ENCODE measurements at places on chromosomes 7 and 10.

DNA sequence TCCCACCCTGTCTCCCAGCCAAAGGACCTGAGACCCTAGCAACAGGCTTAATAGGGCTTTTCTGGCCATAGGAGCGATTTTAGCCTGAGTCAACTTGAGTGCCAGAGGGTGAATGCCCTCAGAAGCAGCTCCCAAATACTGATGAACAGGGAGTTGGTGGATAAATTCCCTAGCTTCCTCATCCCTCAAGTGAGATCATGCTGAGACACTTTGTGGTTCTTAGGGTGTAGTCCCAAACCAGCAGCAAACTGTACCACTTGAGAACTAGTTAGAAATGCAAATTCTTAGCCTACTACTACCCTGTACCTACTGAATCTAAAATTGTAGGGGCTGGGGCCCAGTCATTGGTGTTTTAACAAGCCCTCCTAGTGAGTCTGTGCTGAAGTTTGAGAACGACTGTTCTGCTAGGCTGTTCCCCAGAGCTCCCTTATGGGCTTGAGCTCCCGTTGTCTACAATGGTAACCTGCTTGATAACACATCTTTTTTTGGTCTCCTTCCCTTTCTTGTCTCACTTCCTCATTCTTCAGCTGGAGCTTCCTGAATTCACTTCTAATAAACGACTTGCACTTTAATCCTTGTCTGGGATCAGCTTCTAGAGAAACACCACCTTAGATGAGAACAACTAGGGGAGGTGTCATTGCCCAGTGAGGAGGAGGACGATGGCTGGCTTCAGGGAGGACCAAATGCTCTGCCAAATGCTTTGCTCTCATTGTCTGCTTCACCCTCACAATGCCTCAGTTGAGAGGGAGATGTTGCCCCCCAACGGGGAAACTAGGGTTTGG is 18.2 kb upstream of the CDH23 start:
- no peak for DNase-seq

GRCh38 chr7:92354214-92354613 is 93.1 kb upstream of the GATAD1 start:
- no peak for DNase-seq

GRCh38 chr7:116317907-116318306 is 107.6 kb downstream of the TES start:
- DNase-seq, result no peak

DNA sequence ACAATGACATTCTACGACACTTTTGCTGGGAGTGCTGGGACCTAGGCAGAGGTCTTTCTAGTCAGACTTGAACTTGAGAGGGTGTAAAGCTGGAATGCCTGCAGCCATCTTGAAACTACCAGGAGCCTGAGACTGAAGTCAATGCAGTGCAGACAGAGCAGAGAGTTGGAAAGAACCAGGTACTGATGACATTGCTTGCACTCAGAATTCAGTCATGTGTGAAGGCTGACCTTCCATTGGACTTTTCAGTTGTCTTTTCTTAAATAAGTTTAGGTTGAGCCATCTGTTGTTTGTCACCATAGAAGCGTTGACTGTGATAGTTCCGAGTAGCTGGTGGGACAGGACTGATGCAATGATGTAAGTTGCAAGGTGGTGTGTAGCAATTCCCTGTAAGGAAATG is 3.1 kb upstream of the PLPP4 start:
- peak; percentile 63 for DNase-seq

- no peak for DNase-seq
Measured at GRCh38 chr7:128000048-128000447, 31.2 kb downstream of the LRRC4 start.

DNA sequence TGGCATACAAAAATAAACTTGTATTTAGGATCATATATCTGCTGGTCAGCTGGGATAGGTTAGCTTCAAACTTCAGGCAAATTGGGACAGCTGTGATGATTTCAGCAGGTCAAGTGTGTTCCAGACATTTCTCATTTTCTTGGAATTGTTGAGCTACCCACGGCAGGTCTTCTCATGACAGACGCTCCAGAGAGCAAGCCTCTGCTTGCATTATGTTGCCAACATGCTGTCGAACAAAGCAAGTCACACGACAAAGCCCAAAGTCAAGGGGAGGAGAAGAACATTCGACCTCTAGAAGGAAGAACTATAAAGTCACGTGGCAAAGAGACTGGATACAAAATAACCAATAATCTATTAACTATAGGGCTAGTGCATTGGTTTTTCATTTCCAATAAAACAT is 103.5 kb downstream of the RAB18 start:
- DNase-seq, result no peak

- no peak for DNase-seq
Measured at GRCh38 chr10:133523631-133524203, 3.4 kb upstream of the CYP2E1 start.

DNA sequence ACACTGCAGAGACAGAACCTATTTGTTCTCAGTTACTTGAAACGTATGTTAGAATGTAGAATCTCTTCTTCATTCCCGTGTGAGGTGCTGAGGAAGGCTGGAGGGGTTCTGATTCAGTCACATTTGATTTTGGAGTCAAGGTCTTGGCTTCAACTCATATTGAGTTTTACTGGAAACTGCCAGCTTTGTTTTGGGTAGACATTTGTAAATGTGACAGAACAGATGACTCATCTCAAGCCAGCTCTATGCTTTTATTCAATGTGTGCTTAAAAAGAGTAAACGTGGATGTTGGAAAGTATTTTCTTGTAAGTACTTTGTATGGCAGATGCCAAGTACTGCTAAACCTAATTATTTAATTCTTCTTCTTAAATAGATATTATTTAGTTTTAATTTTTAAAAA is 780.8 kb upstream of the C7orf33 start:
- no peak for DNase-seq

- DNase-seq, result peak; percentile 99
Measured at GRCh38 chr10:73965890-73966768, 31.8 kb upstream of the VCL start.

DNA sequence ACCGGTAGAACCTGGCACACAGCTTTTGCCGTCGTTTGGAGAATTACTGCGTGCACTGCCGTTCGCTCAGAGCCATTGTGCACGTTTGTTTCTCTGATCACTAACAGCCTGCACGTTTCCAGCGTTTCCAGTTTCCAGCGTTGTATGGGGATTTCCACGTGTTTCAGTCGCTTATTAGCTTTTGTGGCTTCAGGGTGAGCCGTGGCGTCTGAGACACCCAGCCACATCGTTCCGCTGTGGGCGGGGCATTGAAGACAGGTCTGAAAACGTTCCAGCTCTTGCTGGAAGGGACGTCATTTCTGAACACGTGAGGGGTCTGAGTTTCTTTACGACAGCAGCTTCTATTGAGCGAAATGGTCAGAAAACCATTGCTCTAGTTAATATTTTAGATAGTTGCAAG is 164.8 kb downstream of the DNAJB6 start:
- DNase-seq, result no peak

DNA sequence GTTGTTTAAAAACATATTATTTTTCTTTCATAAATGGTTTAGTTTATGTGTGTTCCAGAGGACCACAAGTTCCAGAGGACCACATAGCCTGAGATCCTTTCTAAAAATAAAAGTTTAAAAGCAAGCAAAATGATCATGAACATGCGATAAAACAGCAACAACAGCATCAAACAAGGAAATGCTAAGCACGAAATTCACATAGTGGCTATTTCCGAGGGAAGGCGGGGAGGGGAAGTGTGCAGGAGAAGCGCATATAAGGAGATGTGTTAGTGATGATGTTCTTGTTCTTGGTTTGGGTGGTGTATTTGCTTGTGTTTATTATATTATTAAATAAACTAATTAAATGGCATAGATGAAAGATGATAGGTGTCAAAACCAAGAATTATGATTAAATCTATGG is 1.2 kb downstream of the TBATA start:
- no peak for DNase-seq

- DNase-seq, result no peak
Measured at GRCh38 chr7:12222889-12223579, 11.9 kb downstream of the TMEM106B start.

- DNase-seq, result peak; percentile 49
Measured at GRCh38 chr7:106504645-106505044, 156.3 kb downstream of the CCDC71L start.

DNA sequence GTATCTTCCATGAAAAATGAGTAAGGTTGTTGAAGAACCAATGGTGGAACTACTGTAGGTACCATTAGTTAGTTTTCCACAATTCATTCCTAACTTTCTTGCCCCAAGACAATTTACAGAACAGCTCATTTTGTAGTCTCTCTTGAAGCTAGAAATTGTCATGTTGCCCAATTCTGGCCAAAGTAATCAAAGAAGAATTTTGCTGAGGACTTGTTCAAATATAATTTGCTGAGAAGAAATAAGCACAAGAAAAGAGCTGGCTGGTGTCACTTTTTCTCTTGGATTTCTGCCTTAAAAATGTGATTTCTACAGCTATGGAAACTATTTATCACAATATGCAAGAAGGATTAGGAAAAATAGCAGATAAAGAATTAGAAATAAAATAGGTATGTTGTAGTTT is 199.2 kb upstream of the SEMA3A start:
- DNase-seq, result no peak

GRCh38 chr10:110527731-110528171 is 30.0 kb downstream of the DUSP5 start:
- peak; percentile 28 for DNase-seq

- no peak for DNase-seq
Measured at GRCh38 chr7:126809188-126809587, 443.6 kb downstream of the GRM8 start.

DNA sequence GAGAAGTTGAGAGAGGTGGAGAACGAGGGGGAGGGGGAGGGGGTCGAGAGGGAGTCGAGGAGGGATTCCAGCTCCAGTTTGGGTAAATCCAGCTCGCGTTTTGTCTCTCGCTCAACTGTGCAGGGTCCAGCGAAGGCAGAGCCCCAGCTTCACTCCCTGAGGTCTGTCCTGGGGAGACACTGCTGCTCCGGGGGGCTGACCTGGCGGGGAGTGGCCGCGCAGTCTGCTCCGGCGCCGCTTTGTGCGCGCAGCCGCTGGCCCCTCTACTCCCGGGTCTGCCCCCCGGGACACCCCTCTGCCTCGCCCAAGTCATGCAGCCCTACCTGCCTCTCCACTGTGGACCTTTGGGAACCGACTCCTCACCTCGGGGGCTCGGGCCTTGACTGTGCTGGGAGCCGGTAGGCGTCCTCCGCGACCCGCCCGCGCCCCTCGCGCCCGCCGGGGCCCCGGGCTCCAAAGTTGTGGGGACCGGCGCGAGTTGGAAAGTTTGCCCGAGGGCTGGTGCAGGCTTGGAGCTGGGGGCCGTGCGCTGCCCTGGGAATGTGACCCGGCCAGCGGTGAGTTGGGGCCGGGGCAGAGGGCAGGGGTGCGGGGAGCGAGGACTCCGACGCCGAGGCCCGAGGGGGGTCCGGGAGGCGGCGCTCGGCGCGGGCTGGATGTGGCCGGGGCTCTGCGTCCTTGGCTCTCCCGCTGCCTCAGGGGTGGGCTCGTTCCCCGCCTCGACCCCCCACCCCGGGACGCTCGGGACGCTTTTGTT is at the start of gene TET1:
TET1 (plus strand) TSS at position 152 of the 757 bp plus-strand sequence. CDS start 12,002 bp downstream, outside the sequence.
- no peak for DNase-seq

- DNase-seq, result no peak
Measured at GRCh38 chr7:25786936-25787335, 365.1 kb upstream of the NFE2L3 start.

- no peak for DNase-seq
Measured at GRCh38 chr10:53453196-53453595, 680.6 kb upstream of the MBL2 start.

- no peak for DNase-seq
Measured at GRCh38 chr7:20114468-20114867, 102.7 kb downstream of the MACC1 start.

DNA sequence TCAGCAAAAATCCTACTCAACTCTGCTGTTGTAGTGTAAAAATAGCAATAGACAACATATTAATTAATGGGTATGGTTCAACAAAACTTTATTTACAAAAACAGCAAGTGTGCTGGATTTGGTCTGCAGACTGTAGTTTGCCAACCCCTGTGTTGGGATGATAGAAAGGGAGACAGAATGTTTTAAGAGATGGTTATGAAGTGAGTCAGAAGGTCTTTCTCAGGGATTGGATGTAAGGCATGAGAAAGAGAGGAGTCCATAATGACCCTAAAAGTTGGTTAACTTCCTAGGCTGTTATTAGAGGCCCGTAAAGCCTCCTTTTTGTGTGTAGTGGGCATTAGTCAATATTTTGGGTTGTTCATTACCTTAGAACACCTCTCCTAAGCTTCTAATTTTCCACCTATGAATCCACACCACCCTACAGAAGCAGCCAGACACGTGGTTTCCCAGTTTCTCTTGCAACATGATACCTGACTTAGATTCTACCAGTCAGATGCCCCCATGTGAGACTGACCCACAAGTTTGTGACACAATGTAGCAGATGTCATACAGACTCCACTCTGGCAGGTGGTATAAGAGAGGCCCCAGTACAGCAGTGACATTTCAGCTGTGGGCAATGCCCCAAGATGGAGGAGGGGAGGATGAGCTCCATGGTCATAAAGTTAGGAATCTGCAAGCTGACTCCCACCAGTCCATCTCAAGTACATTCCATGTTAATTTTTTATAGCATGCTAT is 1015.6 kb downstream of the KCNMA1 start:
- DNase-seq, result no peak

DNA sequence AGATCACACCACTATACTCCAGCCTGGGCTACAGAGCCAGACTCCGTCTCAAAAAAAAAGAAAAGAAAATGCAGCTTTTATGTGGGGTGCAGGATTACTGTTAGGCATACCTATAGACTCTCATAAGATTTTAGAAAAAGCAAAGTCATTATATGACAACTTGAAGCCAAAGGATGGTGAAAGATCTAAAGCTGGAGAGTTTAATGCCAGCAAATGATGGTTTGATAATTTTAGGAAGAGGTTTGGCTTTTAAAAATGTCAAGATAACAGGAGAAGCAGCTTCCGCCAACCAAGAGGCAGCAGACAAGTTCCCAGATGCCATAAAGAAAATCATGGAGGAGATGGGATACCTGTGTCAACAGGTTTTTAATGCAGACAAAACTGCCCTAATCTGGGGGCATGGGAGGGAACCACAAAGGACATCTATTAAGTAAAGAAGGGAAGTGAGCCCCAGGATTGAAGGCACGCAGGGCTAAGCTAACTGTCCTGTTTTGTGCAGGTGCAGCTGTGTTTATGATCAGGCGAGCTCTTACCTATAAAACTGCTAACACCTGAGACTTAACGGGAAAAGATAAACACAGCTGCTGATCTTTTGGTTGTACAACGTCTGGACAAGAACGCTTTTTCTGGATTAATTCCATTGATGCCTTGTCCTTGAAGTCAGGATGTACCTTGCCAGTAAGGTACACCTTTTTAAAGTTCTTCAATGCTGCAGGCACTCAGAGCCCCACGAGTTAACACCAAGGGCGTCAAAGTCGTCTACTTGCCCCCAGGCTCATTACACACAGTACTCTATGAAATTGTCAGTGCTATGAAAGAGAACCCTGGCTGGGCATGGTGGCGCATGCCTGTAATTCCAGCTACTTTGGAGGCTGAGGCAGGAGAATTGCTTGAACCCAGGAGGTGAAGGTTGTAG is 10.5 kb upstream of the ANKRD61 start:
- DNase-seq, result no peak

Data from RCC 7860 (cell line).